ENCODE measurements at places on chromosomes 13 and 19.

DNA sequence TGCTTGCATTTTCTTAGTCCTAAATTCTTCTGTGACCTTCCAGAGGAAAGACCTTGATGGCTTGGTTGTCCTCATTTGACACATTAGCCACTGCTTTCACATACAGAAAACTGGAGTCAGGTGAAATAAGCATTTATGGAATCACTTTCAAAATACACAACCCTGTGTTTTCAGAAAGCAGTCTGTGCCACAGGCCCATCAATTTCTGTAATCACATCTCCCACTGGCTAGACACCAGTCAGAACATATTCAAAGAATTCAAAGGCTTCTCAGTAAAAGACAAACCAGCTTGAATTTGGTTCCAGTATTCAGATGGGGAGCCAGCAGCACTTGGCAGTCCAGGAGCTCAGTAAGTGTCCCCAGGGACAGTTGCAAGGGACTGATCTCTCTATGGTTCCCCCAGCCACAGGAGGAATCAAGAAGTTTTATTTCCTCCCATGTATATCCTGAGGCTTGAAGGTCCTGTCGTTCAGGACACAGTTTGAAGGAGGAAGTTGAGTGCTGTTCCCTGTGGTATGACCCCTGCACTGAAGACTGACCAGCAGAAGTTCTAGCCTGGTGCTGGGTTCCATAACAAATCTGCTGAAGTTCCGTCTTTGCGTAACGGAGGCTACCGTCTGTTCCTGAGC, 214.3 kb downstream of the FOXO1 start:
- DNase-seq: no peak

GRCh38 chr19:38055655-38056521, 148.9 kb downstream of the SIPA1L3 start:
- DNase-seq: no peak

GRCh38 chr13:109602356-109602755, 184.0 kb downstream of the IRS2 start:
- DNase-seq: no peak

GRCh38 chr13:50236898-50237318, 221.7 kb downstream of the KCNRG start:
- peak; percentile 26 for DNase-seq

GRCh38 chr13:22061806-22062391, 391.0 kb downstream of the FGF9 start:
- no peak for DNase-seq

DNA sequence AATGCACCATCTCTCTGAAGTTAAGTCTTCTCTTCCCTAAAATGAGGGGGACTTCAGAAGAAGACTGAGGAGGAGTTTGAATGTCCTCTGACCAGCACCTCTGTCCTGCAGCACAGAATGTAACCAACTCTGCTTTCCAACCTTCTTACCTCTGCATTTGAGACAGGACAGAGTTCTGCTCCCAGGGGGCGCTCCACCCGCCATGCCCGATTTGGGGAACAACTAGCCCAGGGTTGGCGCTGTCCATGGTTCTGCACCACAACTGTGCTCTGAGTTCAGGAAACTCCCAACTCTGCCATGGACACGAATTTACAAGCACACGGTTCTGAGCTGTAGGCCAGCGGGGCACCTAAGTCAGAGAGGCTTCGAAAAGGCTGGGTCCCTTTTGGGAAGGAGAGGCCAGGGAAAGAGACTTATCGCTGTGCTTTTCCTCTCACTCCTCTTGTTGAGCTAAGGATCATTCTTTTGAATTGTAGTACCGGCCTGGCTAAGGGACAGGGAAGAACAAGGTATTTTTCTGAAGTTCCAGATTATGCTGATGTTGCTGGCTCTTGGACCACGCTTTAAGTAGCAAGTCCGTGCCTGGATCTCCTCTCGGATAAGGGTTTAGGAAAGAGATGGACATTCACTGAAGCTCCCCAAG, 22.2 kb downstream of the SIGLEC5 start:
- DNase-seq: peak; percentile 81

DNA sequence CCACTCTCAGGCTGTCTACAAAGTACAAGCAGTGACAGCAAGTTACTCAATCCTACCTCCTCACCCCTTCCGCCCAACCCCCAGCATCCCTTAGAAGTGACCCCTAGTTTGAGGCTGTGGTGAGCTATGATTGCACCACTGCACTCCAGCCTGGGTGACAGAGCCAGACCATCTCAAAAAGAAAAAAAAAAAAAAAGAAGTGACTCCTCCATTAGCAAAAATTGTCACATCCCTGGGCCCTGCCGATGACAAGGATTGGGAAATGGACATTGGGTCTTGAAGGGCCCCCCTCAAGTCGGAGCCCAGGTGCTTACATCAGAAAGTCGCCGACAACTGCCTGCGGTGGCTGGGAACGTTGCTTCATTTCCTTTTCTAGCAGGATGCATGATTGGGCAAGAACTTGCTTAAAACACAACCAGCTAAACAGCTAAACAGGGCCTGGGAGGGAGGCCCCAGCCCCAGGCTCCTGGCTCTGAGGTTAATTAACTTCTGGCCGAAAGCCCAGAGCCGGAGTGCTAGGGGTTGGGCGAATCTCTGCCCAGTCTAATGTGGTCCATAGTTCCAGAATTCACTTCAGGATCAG, 15.3 kb downstream of the RAB3D start:
- DNase-seq: peak; percentile 99

DNA sequence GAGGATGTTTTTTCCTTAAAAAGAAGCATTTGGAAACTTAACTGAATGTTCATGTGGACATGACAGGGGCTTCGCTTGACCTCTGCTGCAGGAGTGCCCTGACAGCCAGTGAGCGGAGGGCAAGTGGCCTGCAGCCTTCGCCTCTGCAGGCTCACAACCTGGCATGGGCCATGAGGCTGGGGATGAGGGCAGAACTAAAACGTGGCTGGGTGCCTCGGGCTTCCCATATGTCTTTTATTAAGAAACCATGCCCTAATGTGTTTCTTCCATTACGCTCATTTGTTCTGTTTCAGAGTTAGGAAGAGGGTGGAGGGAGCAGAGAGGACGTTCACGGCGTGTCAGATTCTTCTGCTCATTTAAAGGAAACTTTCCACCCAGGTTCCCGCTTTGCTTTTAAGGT, 2.9 kb downstream of the ARHGEF7 start:
- DNase-seq: no peak

- no peak for DNase-seq
These were observed 31.6 kb upstream of the ZNF724 start for GRCh38 chr19:23281663-23282276.

DNA sequence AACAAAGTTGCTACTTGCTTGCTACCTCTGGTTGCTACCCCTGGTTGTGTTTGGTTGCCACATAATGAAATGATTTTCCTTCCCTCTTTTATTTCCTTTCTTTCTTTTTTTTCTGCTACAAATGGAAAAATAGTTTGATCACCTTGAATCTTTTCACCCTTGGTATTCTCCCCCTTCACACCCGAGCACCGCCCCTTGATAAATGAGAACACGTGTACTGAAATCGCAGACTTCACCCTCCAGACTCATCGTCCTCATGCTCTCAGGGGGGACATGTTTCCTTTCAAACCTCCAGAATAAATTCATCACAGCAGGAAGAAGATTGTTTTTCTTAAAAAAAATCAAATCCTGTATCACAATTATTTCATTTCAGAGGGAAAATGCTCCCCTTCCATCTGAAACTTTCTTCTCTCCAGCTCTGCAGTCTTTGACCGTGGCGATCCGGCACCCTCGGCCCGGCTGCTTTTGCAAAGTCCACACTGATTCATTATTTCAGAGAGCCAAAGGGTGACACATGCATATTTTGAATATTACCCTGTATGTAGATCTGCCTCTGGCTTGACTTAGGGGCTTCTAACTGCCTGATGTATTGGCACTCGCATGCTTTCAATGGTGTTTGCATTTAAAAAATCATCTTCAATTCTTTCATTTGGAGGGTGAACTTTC, 222.6 kb upstream of the MAB21L1 start:
- no peak for DNase-seq

- DNase-seq: no peak
These were observed 124.7 kb downstream of the RBM26 start for GRCh38 chr13:79281339-79281747.

- DNase-seq: peak; percentile 29
These were observed 238.0 kb downstream of the POSTN start for GRCh38 chr13:37360556-37360955.

DNA sequence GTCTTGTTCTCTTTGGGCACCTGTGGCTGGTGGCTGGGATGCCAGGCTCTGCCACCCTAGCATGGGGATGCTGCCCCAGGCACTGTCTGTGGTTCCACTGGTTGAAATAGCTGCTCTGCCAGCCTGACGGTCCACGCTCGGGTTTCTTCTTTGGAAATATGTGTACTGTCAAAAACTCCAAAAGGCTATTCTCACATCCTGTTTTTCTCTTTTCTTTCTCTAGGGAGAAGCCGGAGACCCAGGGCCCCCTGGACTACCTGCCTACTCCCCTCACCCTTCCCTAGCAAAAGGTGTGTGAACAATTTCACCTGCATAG, 115.0 kb downstream of the RAB20 start:
- DNase-seq: no peak

DNA sequence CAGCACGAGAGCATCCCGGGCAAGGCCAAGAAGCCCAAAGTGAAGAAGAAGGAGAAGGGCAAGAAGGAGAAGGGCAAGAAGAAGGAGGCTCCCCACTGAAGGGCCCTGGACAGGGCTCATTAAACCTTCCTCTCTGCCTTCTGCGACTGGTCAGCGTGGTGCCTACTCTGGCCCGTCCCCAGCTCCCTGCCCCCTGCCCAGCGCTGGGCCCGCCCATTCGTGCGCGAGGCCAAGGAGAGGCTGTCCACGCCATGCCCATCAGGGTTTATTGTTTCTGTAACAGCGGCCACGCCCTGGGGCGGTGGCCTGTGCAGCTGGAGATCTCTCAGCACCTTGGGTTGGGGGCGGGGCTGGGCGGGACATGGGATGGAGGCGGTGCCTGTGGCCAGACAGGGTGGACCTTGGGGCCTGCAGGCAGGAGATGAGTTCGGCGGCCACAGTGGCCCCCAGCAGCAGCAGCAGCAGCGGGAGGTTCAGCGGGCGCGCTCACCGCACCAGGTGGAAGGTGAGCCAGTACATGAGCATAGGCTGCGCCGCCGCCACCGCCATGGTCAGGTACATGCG, 897 bp downstream of the C19orf33 start:
- DNase-seq: peak; percentile 88

GRCh38 chr19:3608079-3608641, 1.5 kb upstream of the TBXA2R start:
- DNase-seq: no peak

GRCh38 chr19:33150852-33151518, 19.1 kb downstream of the WDR88 start:
- DNase-seq: no peak

DNA sequence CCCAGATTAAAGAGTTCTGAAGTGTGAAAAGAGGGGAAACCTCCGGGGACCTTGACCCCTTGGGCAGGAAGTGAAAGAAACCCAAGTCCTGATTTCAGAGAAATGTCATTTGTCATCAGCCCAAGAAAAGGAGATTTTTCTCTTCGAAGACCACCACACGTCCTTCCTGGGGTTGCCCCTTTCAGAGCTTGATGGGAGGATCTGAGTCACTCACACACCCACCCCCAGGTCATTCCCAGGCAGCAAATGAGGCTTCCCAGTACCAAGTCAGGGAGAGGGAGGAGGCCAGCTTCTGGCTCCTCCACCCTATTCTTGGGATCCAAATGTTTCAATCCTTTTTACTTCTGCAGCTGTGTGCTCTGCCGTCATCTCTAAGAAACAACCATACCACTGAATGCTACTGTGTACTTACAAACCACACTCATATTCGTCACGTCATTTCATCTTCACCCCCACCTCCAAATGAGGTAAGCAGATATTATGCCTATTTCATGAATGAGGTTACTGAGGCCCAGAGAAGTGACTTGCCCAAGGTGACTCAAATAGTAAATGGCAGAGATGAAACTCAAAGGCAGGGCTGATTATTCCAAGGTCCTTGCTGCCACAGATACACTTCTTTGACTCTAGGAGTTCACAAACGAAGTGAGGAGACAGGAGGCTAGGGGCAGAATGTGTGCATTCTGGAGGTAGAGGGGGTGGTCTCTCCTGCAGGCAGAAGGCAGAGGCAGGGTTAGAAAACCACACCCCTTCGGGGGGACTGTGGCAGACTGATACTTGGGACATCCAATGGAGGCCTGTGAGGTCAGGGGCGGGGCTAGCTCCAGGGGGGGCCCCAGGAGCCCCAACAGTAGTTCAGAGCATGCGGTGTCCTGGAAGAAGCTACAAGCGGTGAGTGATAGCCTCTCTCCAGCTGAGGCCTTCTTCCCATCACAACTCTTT, 5.0 kb upstream of the KMT2B start:
- no peak for DNase-seq

DNA sequence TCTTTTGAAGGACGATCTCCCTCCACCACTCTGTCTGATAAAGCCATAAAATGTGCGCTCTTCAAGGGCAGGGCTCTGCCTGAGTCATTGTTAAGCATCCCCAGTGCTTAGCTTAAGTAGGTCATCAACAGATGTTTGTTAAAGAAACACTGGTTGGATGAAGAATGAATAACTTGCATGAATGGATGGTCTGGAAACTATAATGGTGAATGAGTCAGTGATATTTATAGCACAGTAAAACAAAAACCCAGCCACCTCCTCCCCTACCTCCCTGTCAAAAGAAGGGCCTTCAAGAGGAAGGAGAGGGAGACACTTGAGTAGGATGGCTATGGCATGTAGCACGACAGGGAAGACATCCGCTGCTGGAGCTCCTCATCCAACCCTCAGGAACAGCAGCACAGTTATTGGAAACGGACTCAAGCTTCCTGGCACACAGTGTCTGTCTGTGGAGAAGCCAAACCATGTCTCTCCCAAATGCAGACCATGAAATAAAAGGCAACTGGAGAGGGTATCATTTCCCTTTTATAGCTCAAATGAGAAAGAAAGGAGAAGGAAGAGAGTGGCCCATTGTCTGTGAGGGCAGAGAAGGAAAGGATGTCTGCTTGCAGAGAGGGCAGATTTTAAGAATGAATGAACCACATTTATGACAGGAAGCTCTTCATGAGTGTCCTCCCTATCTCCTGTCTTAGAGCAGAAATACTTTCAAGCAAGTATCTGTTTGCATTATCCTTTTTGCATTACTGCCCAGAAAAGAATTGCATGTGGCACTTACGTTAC, 183.5 kb upstream of the UBL3 start:
- DNase-seq: peak; percentile 87

DNA sequence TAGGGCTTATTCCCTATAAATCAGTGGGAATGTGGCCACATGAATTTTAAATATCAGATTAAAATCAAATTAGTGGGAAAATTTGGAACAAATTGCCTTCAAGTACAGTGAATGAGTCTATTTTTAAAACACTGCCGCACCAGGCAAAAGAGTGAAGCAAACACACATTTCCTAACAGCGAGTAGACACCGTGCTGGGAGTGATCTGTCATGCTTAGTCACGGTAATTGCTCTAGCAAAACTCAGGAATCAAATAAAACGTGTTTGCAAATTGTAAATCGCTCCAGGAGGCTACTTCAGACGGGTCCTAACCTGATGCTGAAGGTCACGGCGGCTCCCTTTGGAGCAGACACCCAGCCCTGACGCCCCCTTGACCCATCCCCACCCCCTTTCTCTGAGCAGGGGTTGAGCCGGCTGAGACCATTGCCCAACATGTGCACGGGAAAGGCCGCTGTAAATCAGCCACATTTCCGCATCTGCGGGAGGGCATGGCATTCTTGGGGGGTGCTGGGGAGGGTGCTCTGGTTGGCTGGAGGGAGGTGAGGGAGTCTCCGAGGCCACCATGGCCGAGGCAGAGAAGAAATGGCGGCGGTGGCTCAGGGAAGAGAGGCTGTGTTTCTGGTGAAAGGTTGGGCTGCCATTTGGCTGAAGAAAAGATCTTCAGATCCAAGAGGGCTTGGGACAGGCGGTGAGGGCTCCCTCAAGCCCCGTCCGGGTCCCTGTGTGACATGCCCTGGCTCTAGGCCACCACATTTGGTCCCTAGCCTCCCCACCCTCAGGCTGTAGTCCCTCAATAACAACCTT, 8.9 kb downstream of the CEBPA start:
- peak; percentile 83 for DNase-seq
